MM.1S (cell line): ENCODE measurements at places on chromosomes 11 and 22.

GRCh38 chr11:61026121-61027031 lies 54.9 kb downstream of the CD6 start:
- DNase-seq = no peak

- no peak for DNase-seq
Observed at GRCh38 chr22:22842085-22842484, 45.5 kb upstream of the IGLL5 start.

DNA sequence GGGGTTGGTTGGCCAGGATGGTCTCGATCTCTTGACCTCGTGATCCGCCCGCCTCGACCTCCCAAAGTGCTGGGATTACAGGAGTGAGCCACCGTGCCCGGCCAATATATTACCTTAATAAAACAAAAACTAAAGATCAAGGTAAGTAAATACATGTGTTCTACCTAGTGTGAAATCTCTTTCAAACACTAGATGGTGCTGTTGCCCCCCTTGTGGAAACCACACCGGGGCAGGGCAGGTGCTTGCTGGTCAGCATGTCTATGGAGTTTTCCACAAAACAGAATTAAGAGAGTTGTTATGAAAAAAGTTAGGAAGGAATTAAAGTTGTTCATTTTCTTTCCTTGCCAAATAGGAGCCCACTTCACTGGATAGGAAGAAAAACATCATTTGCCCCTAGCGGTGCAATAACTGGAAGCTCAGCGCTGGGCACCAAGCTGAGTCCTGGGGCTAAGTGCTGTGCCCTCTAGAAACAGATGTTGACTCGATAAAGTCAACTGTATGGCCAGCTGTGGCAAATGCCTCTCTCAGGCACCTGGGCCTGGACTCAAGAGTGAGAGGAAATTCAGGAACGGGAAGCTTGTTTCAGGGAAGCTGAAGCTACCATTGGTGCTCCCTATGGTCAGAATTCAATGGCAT lies 6.3 kb upstream of the KCNJ5 start:
- DNase-seq = peak; percentile 83

GRCh38 chr22:22895776-22896445 lies 8.3 kb downstream of the IGLL5 start:
- peak; percentile 89 for DNase-seq

DNA sequence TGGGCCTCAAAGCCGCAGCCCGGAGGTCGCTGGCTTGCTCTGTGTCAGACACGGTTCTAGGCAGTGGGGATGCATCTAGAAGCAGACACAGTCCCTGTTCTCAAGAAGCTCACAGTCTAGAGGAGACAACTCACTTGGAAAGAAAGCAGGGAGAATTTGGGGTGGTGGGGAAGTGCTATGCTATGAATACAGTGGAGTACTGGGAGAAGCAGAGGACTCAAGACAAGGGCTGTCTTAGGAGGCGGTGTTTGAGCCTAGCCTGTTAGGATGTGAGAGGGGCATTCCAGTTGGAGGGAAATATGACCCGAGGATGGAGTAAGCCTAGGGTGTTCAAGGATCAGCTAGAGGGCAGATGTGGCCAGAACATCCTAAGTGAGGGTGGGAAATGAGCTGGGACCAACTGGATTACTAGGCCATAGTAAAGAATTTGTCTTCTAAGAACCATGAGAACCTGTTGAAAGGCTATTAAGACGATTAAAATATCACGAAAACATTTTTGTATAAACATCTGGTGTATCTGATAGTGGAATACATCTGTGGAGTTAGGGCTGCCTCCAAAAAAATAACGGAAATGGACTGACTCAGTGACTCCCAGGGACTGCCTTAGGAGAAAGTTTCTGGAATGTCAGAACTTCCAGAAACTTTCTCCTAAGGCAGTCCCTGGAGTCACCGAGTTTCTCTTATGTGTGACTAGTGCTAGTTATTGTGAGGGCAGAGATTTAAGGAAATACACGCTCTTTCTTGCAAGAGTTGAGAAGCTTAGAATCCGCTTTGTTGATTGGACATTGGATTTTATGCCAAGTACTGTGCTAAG lies 1.1 kb upstream of the PITPNB start:
- no peak for DNase-seq

- DNase-seq = no peak
Observed at GRCh38 chr11:91846649-91847048, 378.0 kb upstream of the FAT3 start.

DNA sequence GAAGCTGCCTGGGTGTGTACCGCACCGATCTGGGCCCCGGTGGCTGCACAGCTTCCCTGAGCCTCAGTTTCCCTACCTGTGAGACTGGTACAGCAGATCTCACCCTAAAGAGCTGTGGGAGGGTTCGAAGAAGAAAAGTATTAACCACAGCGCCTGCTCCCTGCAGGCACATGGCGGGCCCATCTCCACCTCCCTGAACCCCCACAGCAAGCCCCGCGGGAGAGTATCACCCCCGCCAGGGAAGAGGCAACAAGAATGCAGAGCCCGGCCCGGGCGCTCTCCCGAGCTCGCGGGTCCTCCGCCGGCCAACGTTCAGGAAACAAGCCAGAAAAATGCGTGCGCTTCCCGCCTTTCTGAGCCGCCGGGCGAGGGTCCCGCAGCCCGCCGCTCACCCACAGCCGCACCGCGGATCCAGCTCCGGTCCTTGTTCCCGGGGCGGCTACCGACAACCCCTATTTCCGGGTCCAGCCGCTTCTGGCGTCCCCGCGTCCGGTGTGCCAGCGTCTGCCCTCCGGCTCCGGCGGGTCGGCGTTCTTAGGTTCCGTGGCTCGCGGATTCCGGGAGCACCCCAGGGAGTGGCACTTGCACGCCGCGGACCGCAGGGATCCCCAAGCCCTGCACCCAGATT lies at the start of gene TOP3B:
TOP3B (minus strand) TSS at position 450 of the 628 bp plus-strand sequence. CDS start 7,078 bp downstream, outside the sequence.
- DNase-seq = peak; percentile 82

DNA sequence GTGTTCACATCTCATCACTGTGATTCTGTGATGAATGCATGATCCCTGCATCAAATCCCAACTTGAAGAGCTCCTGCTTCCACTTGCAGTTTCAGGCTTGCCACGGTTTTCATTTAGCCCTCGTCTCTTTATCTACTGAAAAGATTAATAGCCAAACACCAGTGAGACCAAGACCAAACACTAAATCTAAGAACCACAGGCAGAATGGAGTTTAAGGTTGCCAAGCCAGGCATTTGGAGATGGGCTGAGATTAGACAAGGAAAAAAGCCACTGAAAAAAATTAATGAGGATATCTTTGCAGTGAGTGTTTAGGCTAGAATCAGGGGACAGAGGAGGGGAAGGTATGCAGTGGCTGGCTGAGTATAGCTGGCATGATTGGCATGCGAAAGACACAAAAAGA lies 227.2 kb upstream of the BLID start:
- no peak for DNase-seq

DNA sequence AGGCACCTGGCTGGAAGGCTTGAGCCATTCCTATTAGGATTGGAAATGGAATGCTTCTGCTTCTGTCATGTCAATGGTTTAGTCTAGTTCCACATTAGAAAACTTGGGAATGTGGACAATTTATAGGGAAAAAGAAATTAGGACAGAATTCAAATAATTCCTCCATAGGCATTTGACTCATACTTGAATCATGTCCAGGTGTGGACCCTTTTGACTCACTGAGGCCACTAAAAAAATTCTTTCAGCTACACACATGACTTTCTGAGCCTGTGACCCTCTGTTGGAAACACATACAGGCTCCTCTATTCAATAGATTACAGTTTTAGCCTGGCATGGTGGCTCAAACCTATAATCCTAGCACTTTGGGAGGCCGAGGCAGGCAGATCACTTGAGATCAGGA lies 100.5 kb downstream of the RASSF10 start:
- DNase-seq = no peak

GRCh38 chr11:77523712-77524111 lies 49.8 kb upstream of the PAK1 start:
- no peak for DNase-seq

DNA sequence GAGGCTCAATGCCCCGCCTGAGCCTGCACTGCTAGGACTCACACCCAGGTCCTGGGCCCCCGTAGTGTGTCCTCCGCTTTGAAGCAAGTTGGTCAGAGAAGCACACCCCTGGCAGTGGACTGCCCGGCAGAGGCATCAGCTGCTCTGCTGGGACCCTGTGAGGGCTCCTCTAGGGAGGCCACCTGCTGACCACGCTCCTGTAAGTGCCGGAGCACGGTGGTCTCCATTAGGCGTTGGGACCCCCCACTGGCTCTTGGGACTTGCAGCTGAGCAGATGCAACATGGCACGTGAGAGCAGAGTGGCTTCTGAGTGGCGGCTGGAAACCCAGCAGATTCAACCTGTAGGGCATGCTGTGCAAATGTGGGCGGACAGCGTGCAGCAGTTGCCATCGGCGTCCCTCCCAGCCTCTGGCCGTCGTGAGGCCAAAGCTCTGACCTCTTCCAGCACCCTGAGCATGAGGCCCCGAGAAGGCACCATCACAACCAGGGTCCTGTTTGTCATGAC lies 16.9 kb downstream of the MRGPRG start:
- no peak for DNase-seq

- DNase-seq = no peak
Observed at GRCh38 chr11:120226242-120226641, 13.7 kb upstream of the POU2F3 start.

DNA sequence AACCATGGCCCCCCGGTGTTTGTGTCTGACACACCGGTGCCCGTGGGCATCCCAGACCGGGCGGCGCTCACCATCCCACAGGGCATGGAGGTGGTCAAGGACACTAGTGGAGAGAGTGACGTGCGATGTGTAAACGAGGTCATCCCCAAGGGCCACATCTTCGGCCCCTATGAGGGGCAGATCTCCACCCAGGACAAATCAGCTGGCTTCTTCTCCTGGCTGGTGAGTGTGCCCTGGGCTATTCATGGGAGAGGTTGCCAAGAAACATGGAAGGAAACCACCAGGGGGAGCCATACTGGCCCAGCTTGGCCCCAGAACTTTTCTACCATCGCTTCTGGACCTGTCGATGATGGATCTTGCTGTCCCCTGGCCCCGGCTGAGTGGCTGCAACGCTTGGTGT lies 36.5 kb downstream of the PRDM11 start:
- no peak for DNase-seq

DNA sequence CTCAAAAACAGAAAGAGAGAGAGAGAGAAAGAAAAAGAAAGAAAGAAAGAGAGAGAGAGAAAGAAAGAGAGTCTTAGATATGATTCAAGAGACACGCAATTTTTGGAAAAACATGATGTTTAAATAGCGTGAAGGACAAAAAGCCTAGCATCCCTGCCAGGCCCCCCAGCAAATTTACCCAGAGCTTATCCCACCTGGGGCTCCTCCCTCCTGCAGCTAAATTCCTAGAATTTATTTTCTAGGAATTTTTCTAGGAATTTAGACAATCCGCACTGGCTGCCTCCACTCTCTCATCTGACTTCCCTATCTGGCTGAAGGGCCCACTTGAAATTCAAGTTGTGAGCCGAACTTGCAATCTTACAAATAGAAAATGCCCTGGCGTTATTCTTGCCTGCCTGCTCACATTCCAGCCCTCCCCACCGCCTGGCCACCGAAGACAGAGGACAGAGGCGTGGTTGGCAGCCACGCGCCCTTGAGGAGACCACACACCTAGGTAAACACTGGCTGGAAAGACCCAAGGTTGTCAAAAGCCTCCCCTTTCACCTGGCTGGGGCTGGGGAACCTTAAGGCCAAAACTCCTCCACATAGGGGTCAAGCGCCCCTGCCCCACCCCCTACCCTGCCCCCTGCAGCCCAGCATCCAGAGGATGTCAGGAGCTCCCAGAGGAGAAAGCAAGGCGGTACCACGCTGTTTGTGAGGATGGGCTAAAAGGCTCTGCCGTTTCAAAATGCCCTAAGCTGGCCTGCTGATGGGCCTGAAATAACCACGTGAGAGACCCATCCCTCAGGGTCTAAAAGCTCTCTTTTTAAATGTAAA lies 42.2 kb downstream of the AHNAK start:
- DNase-seq = no peak

DNA sequence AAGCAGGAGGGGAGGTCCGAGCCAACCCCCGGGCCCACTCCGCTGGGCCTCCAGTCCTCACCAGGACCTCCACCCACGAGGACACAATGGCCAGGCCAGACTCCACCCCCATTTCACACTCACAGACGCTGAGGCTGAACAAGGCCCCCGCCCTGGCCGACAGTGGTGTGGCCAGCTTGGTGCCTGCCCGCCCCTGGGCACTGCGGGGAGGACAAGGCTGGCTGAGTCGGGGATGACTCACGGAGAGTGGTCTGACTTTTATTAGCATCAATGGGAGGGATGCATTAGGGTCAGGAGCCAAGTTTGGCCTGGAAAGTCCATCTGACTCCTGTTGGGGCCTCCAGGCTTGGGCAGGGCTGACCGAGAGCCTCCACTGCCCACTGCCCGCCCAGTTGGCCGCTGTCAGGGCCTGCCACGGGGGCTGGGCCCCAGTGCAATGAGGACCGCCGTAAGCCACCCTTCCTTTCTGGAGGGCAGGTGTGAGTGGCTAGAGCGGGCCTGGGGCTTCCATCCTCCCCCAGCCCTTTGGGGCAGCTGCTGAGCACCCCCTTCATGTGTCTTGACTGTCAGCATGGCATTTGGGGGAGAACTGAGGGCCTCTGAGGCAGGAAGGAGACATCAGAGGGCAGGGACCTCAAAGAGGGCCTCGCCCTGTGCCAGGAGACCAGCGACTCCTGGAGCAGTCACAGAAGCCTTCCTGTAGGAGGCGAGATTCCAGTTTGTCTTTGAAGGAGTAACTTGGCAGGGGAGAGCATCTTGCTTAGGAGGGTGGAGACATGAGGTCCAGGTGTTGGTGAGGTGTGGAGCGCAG lies 10.6 kb downstream of the TSPAN32 start:
- DNase-seq = no peak

- no peak for DNase-seq
Observed at GRCh38 chr11:8178297-8178696, 9.5 kb upstream of the RIC3 start.

DNA sequence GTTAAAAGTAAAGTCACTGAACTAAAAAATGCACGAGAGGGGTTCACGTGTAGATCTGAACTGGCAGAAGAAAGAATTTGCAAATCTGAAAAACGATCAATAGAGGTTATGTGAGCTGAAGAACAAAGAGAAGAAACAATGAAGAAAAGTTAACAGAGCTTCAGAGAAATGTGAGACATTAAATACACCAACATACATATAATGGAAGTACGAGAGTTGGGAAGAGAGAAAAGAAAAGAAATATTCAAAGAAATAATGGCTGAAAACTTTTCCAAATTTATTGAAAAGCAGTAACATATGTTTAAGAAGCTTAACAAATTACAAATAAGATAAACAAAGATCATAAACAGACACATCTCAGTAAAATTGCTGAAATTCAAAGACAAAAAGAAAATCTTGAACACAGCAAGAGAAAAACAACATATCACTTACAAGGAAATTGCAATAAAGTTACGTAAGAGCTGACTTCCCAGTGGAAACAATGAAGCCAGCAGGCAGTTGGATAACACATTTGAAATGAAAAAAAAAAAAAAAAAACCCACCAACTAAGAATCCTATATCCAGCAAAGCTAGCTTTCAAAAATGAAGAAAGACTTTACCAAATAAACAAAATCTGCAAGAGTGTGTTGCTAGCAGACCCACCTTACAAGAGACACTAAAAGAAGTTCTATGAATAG lies 56.8 kb downstream of the EMSY start:
- no peak for DNase-seq

- DNase-seq = no peak
Observed at GRCh38 chr11:57306940-57307565, 17.7 kb downstream of the TNKS1BP1 start.
